ENCODE measurements at places on chromosomes 13 and 19. TPM values are rescaled to one million over a fixed set of nuclear protein-coding genes. Genes with fewer than 3 reads are reported as not detected.
A peak's percentile ranks its signal among the peaks of the same experiment; 100 is the strongest.

- peaks cover 20% of the 10 kb centered on the region for H3K4me1 ChIP-seq
- DNase-seq, result no peak
- peak within 1 kb of the TSS; percentile 43 for H3K4me3 ChIP-seq
- H3K36me3 ChIP-seq, result peaks cover 36% of the 10 kb centered on the region
- H3K27ac ChIP-seq, result no peak within 1 kb of the TSS
Observed at GRCh38 chr19:49017041-49017665, at the start of gene LHB. Gene LHB, minus strand, starts transcription at chr19:49017091. Its CDS starts 10 bp downstream, at chr19:49017081.

DNA sequence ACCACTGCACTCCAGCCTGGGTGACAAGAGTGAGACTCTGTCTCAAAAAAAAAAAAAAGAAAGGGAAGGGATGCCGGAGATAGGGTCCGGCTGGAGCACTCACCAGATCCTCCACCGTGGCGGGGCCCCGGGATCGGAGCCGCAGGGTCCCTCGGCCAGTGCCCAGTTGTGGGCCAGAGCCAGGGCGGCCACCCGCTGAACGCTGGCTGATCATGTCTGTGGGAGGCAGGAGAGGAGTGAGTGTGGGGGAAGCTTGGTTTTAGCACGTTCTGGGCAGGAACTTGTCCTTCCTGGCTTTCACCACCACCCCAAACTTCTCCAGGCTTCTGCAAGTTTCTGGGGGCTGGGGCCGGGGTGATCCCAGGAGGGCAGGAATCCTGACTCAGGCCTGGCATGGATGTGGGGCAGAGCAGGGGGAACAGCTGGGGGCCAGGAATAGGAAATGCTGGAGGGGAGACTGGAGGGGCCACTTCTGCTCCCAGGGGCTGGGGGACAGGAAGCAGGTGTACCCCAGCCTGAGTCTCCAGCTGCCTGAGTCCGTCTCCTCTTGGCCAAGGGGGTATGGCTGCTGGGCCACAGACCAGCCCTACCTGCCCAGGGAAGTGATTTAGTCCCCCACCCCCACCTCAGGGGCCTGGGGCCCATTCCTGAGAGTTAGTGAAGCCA is 4.3 kb upstream of the PTGER1 start:
- DNase-seq, result no peak
- H3K4me1 ChIP-seq, result peaks cover 13% of the 10 kb centered on the region
- peaks cover 6% of the 10 kb centered on the region for H3K27me3 ChIP-seq
- peaks cover 66% of the 10 kb centered on the region for H3K36me3 ChIP-seq
- H3K4me3 ChIP-seq, result no peak overlapping the region

GRCh38 chr13:28953714-28954418 is 133.7 kb downstream of the MTUS2 start:
- no peaks in the 10 kb centered on the region for H3K4me1 ChIP-seq
- no peak for DNase-seq
- H3K36me3 ChIP-seq, result no peaks in the 10 kb centered on the region
- H3K27me3 ChIP-seq, result no peaks in the 10 kb centered on the region
- H3K27ac ChIP-seq, result no peak overlapping the region

Gene SMIM17
- not detected for total RNA-seq

Gene ADM5
- not detected for total RNA-seq

Gene ATP8A2
- 0.13 TPM for total RNA-seq

GRCh38 chr13:61531383-61532065 is 115.9 kb upstream of the PCDH20 start:
- no peaks in the 10 kb centered on the region for H3K27me3 ChIP-seq
- H3K27ac ChIP-seq, result no peak overlapping the region
- no peaks in the 10 kb centered on the region for H3K4me1 ChIP-seq
- DNase-seq, result no peak

DNA sequence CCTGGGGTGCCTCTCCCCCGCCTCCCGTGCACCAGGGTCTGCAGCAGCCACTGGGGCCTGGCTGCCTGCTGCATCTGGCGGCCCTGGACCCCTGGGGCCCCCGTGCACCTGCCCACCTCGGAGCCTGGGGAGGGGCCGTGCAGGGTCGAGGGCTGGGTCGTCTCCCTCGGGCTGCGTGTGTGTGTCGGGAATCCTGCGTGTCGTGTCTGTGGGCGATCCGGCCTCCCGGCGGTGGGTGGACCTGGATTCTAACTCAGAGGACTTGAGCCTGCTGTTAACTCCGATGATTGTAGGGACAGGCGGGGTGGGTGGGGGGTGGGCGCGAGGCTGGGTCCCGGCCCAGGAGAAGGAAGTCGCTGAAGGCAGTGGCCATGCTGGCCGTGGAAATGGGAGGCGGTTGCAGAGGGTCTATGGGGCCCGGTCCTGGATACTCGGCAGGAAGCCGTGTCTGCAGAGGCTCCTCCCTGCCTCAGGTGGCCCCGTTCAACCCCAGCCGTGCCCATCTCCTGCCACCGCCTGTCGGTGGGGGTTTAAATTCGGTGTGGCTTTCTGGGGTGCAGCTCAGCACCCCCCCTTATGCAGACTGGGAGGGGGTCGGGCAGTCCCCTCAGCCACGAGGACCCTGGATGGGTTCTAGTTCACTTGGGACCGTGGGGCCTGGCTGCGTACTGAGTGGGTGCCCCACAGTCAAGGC is 9.4 kb upstream of the WDR18 start:
- H3K4me1 ChIP-seq, result no peaks in the 10 kb centered on the region
- no peaks in the 10 kb centered on the region for H3K27me3 ChIP-seq
- DNase-seq, result no peak
- H3K36me3 ChIP-seq, result peaks cover 15% of the 10 kb centered on the region
- H3K4me3 ChIP-seq, result no peak overlapping the region
- H3K27ac ChIP-seq, result no peak overlapping the region

DNA sequence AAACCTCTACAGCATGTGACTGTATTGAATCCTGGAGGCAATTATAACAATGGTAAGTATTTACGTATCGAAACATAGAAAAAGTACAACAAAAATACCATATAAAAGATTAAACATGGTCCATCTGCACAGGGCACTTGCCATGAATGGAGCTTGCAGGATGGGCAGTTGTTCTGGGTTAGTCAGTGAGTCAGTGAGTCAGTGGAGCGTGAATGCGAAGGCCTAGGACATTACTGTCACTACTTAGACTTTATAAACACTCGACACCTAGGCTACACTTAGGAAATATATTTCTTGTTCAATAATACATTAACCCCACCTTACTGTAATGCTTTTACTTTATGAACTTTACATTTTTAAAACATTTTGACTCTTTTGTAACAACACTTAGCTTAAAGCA is 35.6 kb upstream of the TMTC4 start:
- no peak for DNase-seq
- H3K27me3 ChIP-seq, result no peaks in the 10 kb centered on the region
- no peaks in the 10 kb centered on the region for H3K4me1 ChIP-seq
- H3K4me3 ChIP-seq, result no peak overlapping the region
- H3K27ac ChIP-seq, result no peak overlapping the region
- no peaks in the 10 kb centered on the region for H3K36me3 ChIP-seq

Gene PSG6
- total RNA-seq, result not detected

DNA sequence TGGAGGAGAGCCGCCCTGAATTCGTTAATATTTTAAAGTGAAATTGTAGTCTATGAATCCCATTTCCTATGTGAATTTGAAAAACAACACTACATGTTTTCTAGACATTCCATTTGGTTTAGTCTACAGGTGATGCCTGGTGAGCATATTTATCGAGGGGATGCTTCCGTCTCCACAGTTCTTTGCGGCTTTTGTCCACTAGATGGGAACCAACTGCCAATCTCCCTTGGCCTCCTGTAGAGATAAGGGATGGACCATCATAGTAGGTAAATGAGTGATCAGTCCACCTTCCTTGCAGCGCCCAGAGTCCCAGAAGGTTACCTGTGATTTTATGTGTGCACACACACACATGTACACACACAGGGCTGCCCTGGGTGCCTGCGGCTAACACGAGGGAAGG is 289.8 kb upstream of the SOX21 start:
- H3K27me3 ChIP-seq, result peaks cover 17% of the 10 kb centered on the region
- H3K4me3 ChIP-seq, result no peak overlapping the region
- H3K4me1 ChIP-seq, result no peaks in the 10 kb centered on the region

Gene ZNF536
- total RNA-seq, result 0.79 TPM

DNA sequence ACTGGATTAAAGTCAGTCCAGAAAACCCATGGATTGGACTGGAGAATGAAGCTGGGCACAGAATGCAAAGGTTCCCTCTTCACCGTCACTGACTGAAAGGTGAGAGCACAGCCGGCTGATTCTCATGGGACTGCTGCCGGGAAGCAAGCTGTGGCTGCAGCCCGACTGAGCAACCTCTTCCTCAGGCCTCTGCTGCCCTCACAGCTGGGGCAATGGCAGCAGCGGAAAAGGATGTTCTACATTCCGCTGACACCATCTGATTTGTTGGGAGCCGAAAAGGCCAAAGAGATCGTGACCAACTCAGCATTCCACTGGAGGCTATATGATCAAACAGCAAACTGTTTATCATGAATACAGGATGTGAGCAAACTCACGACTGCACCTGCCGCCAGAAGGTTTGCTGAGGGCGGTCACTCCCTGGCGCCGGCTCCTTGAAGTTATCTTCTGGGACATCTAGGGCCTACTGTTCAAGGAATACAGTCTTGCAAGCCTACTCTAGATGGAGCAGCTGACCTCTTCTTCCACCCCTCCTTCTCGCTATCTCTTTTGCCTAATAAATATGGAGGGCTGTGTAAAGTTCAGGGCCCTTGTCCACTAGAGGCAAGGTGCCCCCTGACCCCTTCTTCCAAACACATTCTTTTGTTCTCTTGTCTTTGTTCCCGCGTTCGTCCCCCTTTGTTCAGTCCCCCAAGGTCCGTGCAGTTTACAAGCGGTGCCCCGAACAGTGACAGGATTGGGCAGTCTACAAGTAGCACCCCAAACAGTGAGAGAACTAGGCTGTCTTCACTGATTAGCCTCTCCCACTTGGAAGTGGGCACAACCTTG is 19.6 kb upstream of the SIGLEC6 start:
- no peaks in the 10 kb centered on the region for H3K4me1 ChIP-seq
- no peaks in the 10 kb centered on the region for H3K36me3 ChIP-seq
- no peak overlapping the region for H3K4me3 ChIP-seq
- no peak for DNase-seq
- H3K27me3 ChIP-seq, result no peaks in the 10 kb centered on the region

DNA sequence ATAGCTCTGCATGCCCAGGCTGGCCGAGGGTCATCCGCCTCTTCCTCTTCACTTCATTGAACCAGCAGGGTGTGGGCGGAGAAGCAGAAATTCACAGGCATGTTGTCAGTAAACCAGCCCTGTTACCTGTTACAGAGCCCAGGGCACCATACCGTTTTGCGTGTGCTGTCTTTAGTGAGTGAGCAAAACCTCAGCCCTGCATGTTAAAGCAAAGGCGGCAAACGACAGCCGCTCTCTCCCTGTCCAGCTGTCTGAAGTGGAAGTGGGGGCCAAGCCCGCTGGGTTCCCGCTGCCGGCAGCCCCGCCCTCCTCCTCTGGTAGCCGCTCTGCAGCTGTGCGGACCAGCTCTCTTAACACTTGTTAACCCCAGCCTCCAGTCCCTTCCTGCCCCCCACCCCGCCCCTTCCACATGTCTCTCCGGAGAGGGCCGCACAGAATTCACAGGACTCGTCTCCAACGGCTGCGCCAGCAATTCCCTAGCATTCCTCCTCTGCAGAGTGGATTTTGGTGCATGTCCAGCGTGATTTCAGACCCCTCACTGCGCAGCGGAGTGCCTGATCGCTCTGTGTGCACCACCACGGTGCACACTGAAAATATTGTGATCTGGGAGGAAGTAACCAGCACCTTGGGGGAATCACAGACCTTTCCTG is 12.7 kb downstream of the KLHL26 start:
- H3K36me3 ChIP-seq, result no peaks in the 10 kb centered on the region
- H3K27ac ChIP-seq, result no peak overlapping the region
- H3K4me3 ChIP-seq, result no peak overlapping the region
- peaks cover 11% of the 10 kb centered on the region for H3K4me1 ChIP-seq
- no peaks in the 10 kb centered on the region for H3K27me3 ChIP-seq
